Bronchial epithelial cell (primary cell): ENCODE measurements at places on chromosomes 16 and 17. TPM values are rescaled to one million over a fixed set of nuclear protein-coding genes. Genes with fewer than 3 reads are reported as not detected.

The DRC7 gene
- total RNA-seq = not detected in 2 replicates

The EVPL gene
- 27.1 and 93.3 TPM in 2 replicates for total RNA-seq

The EFNB3 gene
- under 0.01 TPM in 2 replicates for total RNA-seq

The CRYM gene
- 0.79 and 1.2 TPM in 2 replicates for total RNA-seq

The KRTAP4-9 gene
- not detected in 2 replicates for total RNA-seq
